ENCODE measurements at places on chromosomes 3 and 15. TPM values are rescaled to one million over a fixed set of nuclear protein-coding genes. Genes with fewer than 3 reads are reported as not detected.

DNA sequence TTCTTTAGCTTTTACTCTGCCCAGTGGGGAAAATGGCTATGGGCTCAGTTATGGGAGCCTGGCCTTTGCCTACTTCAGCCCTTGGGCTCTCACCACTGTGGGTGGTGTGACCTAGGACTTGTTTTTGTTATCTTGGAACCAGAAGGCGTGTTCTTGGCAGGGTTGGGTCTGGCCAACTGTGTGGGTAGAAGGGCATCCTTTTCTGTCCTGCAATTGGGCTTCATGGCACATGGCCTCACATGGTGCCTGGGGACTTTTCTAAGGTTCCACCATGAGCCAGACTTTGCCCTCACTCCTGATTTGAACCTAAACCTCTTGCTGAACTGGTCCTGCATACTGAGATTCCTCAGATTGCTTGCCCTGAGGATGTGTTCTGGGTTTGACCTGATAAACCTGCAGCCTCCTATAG, 1.7 kb downstream of the GLYCTK start:
- H3K4me3 ChIP-seq: no peak overlapping the region
- peaks cover 3% of the 10 kb centered on the region for H3K4me1 ChIP-seq
- no peak overlapping the region for H3K27ac ChIP-seq
- H3K36me3 ChIP-seq: no peaks in the 10 kb centered on the region
- no peak for DNase-seq
- H3K27me3 ChIP-seq: no peaks in the 10 kb centered on the region

DNA sequence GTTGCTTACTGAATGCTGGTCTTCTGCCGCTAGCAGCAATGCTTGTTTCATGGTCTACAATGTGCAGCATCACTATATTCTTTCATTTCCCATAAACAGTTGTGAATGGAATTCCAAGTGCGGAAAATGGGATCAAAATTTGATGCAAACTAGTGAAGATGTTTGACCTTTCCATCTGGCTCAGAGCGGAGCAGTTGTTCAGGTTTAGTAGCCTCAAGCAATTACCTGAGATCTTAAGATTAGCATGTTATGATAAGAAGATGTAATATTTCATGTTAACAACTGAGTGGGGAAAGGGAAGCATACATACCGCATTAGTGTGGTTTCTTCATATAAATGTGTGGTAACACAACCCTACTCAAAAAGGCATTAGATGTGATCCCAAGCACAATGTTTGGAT, 221.1 kb upstream of the CFAP20DC start:
- no peaks in the 10 kb centered on the region for H3K4me1 ChIP-seq
- H3K36me3 ChIP-seq: no peaks in the 10 kb centered on the region
- no peaks in the 10 kb centered on the region for H3K27me3 ChIP-seq

The SCAP gene
- total RNA-seq: 48.2 TPM

The CD276 gene
- total RNA-seq: 74.6 TPM

GRCh38 chr15:48414015-48414414, 82.8 kb downstream of the DUT start:
- no peak overlapping the region for H3K27ac ChIP-seq
- H3K27me3 ChIP-seq: no peaks in the 10 kb centered on the region
- H3K4me1 ChIP-seq: no peaks in the 10 kb centered on the region
- H3K4me3 ChIP-seq: no peak overlapping the region
- peaks cover 3% of the 10 kb centered on the region for H3K36me3 ChIP-seq
- no peak for DNase-seq

The SLC6A11 gene
- total RNA-seq: not detected

- H3K4me3 ChIP-seq: no peak overlapping the region
- H3K36me3 ChIP-seq: no peaks in the 10 kb centered on the region
- H3K27ac ChIP-seq: no peak overlapping the region
- DNase-seq: no peak
- no peaks in the 10 kb centered on the region for H3K4me1 ChIP-seq
- no peaks in the 10 kb centered on the region for H3K27me3 ChIP-seq
Observed at GRCh38 chr3:117170094-117170493, 460.5 kb downstream of the TUSC7 start.

The CATSPER2 gene
- total RNA-seq: 2.9 TPM

- no peak overlapping the region for H3K4me3 ChIP-seq
- no peaks in the 10 kb centered on the region for H3K4me1 ChIP-seq
- H3K36me3 ChIP-seq: no peaks in the 10 kb centered on the region
- no peaks in the 10 kb centered on the region for H3K27me3 ChIP-seq
- H3K27ac ChIP-seq: no peak overlapping the region
Observed at GRCh38 chr3:40071683-40072238, 237.7 kb upstream of the EIF1B start.

DNA sequence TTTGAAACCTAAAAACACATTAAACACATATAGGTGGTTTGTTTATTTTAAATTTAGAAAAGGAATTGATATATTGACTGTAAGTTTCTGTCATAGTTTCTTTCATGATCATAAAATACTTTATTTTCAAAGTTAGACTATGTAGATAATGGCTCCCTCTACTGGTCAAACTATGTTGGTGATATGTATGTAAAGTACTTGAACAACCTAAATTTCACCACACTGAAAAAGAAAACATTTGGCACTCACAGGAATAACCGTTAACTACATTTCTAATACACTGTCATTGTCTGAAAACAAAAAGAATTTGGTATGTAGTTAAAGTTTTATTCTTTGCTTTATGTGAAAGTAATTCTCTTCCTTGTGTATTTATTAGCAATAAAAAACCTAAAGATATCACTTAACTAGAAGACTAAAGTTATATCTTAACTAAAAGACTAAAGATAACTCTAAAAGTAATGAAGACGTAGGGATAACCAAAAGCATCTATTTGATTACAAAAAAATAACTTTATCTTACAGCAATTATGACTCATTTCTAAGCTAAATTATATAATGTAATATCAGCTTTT, 427.5 kb downstream of the VGLL3 start:
- H3K27ac ChIP-seq: no peak overlapping the region
- H3K4me1 ChIP-seq: no peaks in the 10 kb centered on the region
- H3K4me3 ChIP-seq: no peak overlapping the region
- no peaks in the 10 kb centered on the region for H3K27me3 ChIP-seq

GRCh38 chr15:42549032-42549491, 424 bp downstream of the HAUS2 start:
- peak overlapping the region; percentile 95 for H3K4me3 ChIP-seq
- peaks cover 16% of the 10 kb centered on the region for H3K36me3 ChIP-seq
- peaks cover 7% of the 10 kb centered on the region for H3K4me1 ChIP-seq
- peak; percentile 66 for DNase-seq
- H3K27me3 ChIP-seq: no peaks in the 10 kb centered on the region

DNA sequence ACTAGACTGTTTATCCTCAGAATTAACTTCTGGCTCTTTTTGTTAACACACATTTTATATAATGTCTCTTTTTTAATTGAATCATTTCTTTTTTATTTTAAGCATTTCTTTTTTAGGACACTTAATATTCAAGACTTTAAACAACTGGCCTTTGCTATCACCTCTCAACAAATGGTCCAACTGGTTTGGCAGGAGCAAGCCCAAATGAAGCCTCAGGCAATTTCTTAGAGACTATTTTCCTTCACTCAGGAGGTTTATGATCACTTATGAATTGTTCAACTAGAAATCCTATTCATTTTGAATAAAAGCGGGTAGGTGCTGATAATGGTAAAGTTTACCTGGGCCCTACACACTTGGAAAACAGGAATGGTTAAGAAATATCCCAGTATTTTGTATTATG, 705.6 kb upstream of the GBE1 start:
- H3K27ac ChIP-seq: no peak overlapping the region
- no peaks in the 10 kb centered on the region for H3K4me1 ChIP-seq
- H3K36me3 ChIP-seq: no peaks in the 10 kb centered on the region
- no peaks in the 10 kb centered on the region for H3K27me3 ChIP-seq
- no peak overlapping the region for H3K4me3 ChIP-seq

- no peak overlapping the region for H3K27ac ChIP-seq
- H3K36me3 ChIP-seq: peaks cover 68% of the 10 kb centered on the region
- peaks cover 17% of the 10 kb centered on the region for H3K4me1 ChIP-seq
Observed at GRCh38 chr3:50100956-50101845, 12.5 kb downstream of the RBM5 start.

DNA sequence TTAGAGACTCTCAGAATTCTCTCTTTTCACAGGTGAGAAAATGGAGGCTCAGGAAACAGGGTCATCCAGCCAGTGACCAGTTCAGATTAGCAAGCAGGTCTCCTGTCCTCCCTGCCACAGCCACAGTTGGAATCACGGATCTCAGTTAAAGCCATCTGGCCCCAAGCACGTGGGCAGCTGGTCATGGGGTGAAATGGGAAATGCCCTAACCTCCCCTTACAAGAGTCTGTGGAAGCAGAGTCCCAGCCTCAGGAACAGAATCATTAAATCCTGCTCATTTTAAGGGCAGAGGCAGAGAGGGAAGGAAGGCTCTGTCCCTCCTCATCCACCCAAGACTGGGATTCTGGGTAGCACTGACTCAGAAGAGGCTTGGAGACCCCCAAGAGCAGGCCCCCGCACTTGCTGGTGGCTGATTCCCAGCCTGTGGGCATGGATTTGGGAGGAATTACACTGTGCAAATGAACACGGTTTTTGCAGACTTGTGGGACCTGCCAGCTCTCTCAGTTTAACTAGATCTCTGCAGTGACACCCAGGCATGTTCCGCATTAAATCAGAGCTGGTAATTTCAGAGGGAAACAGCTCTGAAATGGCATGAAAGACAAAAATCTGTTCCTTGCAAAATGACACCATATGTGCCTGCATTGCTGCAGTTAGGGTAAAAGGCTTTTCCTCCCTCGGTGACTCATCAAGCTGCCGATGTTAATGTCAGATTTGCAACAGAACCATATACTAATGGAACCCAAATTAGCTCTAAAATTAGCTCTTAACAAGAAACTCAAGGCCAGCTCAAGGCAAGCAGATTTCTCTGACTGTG, 89.0 kb downstream of the BDH1 start:
- H3K27ac ChIP-seq: peak overlapping the region; percentile 67
- H3K4me3 ChIP-seq: peak overlapping the region; percentile 6
- peak; percentile 76 for DNase-seq
- no peaks in the 10 kb centered on the region for H3K27me3 ChIP-seq
- H3K36me3 ChIP-seq: no peaks in the 10 kb centered on the region

DNA sequence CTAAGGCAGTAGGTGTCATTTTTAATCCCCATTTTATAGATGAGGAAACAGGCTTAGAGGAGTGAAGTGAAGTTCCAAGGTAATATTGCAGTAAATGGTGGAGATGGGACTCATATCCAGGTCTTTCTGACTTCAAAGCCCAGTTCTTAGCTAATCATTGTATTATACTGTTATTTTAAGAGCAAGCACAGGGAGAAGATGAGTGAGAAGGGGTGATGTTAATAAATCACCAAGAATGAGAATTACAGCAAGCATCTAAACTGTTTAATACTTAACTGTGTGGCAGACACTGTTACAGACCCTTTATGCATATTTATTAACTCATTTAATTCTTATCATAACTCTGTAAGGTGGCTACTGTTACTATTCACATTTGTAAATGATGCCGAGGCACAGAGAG, 61.2 kb downstream of the VPS8 start:
- no peaks in the 10 kb centered on the region for H3K27me3 ChIP-seq
- no peak overlapping the region for H3K27ac ChIP-seq
- no peak for DNase-seq
- no peak overlapping the region for H3K4me3 ChIP-seq
- H3K36me3 ChIP-seq: no peaks in the 10 kb centered on the region

- H3K36me3 ChIP-seq: peaks cover 23% of the 10 kb centered on the region
- H3K4me1 ChIP-seq: peaks cover 36% of the 10 kb centered on the region
- H3K4me3 ChIP-seq: no peak overlapping the region
- peak; percentile 67 for DNase-seq
Observed at GRCh38 chr3:191361456-191361855, 31.1 kb upstream of the UTS2B start.

The MITF gene
- total RNA-seq: 0.44 TPM

- no peak overlapping the region for H3K27ac ChIP-seq
- no peaks in the 10 kb centered on the region for H3K27me3 ChIP-seq
- DNase-seq: no peak
- no peaks in the 10 kb centered on the region for H3K4me1 ChIP-seq
Observed at GRCh38 chr3:6935970-6936369, 75.1 kb downstream of the GRM7 start.

- H3K4me1 ChIP-seq: no peaks in the 10 kb centered on the region
- no peak overlapping the region for H3K4me3 ChIP-seq
- DNase-seq: peak; percentile 32
- no peak overlapping the region for H3K27ac ChIP-seq
- H3K36me3 ChIP-seq: no peaks in the 10 kb centered on the region
Observed at GRCh38 chr15:47027322-47027946, 689.9 kb upstream of the SEMA6D start.

DNA sequence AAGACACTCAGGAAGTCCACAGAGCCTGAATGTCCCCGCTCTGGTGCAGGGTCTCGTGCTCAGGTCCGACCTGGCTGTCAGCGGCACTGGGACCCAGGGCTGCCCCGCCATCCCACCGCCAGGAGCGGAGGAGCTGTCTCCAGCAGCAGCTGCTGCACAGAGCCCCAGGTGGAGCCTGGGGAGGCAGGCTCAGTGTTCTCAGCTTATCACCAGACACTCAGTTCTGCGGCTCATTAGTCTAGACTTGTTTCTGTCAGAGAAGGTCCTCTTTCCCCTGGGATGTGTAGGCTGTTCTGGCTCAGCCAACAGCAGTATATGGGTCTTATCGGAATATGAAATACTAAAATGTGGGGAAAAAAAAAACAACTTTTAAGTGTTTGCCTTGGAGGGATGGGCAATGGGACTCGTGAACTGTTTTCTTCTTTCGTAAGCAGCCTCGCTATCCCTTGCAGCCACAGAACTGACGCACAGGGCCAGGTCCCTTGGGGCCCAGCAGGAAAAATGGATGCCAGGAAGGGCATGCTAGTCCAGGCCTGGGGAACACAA, 75.9 kb downstream of the KLF13 start:
- no peaks in the 10 kb centered on the region for H3K27me3 ChIP-seq
- no peaks in the 10 kb centered on the region for H3K4me1 ChIP-seq
- no peak overlapping the region for H3K4me3 ChIP-seq

The ABHD17C gene
- 7.8 TPM for total RNA-seq

The ARGFX gene
- not detected for total RNA-seq

- H3K27me3 ChIP-seq: no peaks in the 10 kb centered on the region
- no peaks in the 10 kb centered on the region for H3K36me3 ChIP-seq
- no peaks in the 10 kb centered on the region for H3K4me1 ChIP-seq
- no peak overlapping the region for H3K27ac ChIP-seq
Observed at GRCh38 chr3:159806412-159806811, 182.2 kb upstream of the IL12A start.

DNA sequence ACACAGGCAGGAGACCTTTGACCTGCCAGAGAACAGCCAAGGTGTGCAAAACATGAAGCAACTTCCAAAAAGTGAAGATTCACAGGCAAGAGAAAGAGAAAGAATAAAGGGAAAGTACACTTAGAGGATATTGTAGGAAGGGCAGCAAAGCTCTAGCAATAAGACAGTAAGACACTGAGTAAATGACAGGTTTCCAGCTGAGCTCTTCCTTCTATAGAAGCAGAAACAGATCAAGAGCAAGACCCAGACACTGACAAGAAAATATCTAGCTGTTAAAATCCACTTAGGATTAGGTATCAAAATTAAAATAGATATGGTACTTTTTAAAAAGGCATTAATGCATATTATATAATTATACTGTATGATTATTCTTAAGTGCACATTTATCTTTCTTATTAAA, 333.4 kb downstream of the RAP2B start:
- no peak overlapping the region for H3K27ac ChIP-seq
- no peaks in the 10 kb centered on the region for H3K4me1 ChIP-seq
- H3K4me3 ChIP-seq: no peak overlapping the region
- no peak for DNase-seq
- no peaks in the 10 kb centered on the region for H3K36me3 ChIP-seq

- no peaks in the 10 kb centered on the region for H3K4me1 ChIP-seq
- DNase-seq: no peak
- no peaks in the 10 kb centered on the region for H3K27me3 ChIP-seq
Observed at GRCh38 chr3:54176106-54176505, 53.8 kb downstream of the CACNA2D3 start.

- H3K4me1 ChIP-seq: no peaks in the 10 kb centered on the region
- no peak for DNase-seq
- H3K27ac ChIP-seq: no peak overlapping the region
- no peaks in the 10 kb centered on the region for H3K27me3 ChIP-seq
Observed at GRCh38 chr3:36633060-36633459, 131.3 kb downstream of the DCLK3 start.

The ITIH3 gene
- total RNA-seq: not detected
